ENCODE measurements at places on chromosomes 11 and 22. TPM values are rescaled to one million over a fixed set of nuclear protein-coding genes. Genes with fewer than 3 reads are reported as not detected.
A peak's percentile ranks its signal among the peaks of the same experiment; 100 is the strongest.

DNA sequence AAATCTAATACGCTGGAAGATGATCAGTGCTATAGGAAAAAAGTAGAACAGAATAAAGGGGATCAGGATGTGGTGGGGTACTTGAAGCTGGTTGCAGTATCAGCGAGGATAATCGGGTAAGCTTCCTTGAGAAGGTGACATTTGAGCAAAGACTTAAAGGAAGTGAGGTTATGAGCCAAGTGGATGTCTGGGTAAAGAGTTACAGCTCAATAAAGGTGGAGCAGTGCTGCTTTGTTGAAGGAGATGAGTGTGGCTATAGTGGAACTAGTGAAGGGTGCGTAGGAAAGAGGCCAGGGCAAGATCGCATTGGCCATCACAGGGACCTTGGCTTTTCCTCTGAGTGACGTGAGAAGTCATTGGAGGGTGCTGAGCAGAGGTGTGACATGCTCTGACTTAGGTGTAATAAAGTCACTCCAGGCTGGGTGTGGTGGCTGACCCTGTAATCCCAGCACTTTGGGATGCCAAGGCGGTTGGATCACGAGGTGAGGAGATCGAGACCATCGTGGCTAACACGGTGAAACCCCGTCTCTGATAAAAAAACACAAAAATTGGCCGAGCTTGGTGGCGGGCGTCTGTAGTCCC is 2.3 kb upstream of the SYVN1 start:
- DNase-seq, result no peak

- DNase-seq, result peak; percentile 59
Observed at GRCh38 chr11:102109896-102110760, at the start of gene YAP1. TSS of gene YAP1 (plus strand) at chr11:102110447. CDS start at chr11:102110849, 402 bp downstream.

RASSF10 gene
- total RNA-seq, result not detected

CEP126 gene
- 2.4 TPM for total RNA-seq

GRCh38 chr11:108117746-108118371 is 3.5 kb upstream of the ACAT1 start:
- peak; percentile 29 for DNase-seq

- no peak for DNase-seq
Observed at GRCh38 chr11:81887671-81888070, 846.0 kb downstream of the FAM181B start.

PLXNB2 gene
- 4.6 TPM for total RNA-seq

GSTT2 gene
- not detected for total RNA-seq

TH gene
- not detected for total RNA-seq

- no peak for DNase-seq
Observed at GRCh38 chr22:25970999-25971811, 198.1 kb upstream of the SEZ6L start.

GRCh38 chr11:132803436-132803835 is 728.9 kb downstream of the OPCML start:
- DNase-seq, result no peak

- DNase-seq, result no peak
Observed at GRCh38 chr11:72426103-72426757, 8.1 kb downstream of the CLPB start.

FKBP2 gene
- total RNA-seq, result 46.4 TPM

IFITM10 gene
- 1.6 TPM for total RNA-seq

DNA sequence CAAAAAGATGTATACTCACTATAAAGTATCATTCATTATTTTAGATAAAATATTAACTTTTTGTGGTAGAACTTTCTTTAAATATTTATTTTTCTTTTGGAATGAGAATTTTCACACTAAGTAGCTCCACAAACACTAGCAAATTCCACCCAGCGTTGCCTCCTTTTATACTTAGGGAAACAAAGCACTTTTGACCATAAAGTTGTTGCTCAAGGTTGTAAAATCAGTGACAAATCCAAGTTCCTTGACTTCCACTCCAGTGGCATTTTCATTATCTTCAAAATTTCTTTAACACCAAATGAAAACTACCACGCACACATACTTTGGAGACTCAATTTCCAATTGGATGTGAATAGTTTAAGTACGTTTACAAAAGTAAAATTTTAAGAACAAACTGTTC is 431.2 kb downstream of the DLG2 start:
- no peak for DNase-seq

DNA sequence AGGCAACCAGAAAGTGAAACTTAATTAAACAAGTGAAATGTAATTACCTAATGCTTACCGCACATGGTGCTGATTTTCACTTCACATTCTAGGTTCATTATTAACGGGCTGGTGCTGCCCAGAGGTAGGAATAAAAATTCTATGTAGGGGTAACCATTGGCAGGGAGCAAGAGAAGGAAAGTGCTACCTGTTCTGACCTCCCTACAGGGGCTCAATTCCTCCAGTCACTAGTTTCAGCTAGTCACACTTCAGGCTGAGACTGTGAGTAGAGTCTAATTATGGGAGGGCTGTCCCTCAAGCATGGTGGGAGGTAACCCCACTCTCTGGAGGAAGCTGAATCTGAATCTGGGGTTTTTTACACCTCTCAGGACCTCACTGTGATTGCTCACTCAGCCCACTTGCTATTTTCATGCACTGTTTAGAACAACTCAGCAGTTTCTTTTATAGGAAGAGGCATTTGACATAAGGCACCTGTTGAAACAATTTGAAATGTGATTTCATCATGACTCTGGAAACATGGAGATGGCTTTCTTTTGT is 75.4 kb downstream of the MAML2 start:
- peak; percentile 35 for DNase-seq

Data from CD4-positive, alpha-beta memory T cell (primary cell).